ENCODE measurements at places on chromosomes 5 and 9.

DNA sequence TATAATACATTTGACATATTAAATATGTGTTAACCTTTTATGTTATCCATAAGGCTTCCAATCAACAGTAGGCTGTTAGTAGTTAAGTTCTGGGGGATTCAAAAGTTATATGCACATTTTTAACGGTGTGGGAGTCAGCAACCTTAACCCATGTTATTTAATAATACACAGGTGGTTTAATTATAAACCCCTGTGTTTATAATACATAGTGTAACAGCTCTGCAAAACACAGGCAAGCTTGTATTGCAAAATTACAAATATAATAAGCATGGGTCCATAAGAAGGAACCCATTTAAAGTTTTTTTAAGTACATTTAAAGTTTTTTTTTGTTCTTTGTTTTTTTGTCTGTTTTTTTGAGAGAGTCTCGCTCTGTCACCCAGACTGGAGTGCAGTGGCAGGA lies 14.5 kb upstream of the RAD23B start:
- DNase-seq = no peak

GRCh38 chr9:136616948-136617695 lies 45.6 kb upstream of the EGFL7 start:
- DNase-seq = no peak

GRCh38 chr5:8418049-8418426 lies 549.1 kb downstream of the MTRR start:
- DNase-seq = no peak

DNA sequence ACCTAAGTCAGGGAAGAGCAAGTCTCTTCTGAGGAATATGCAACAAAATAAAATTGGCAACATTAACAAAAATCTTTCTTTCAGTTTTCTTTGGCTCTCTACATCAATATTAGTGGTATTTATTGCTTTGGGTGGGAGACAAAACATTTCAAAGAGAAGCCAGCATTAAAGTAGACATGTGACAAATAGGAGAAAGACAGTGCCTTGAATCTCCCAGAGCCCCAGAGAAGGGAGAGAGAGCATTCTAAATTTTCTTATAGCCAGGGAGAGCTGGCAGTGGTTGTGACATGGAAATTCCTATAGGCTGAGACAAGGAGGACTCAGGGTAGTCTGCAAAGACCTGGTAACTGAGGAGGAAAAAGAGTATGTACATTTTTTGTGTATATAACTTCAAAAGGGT lies 79.4 kb upstream of the NREP start:
- no peak for DNase-seq

GRCh38 chr9:120951960-120952618 lies 25.5 kb upstream of the TRAF1 start:
- DNase-seq = no peak

- no peak for DNase-seq
Measured at GRCh38 chr5:1412163-1412562, 33.1 kb downstream of the SLC6A3 start.

GRCh38 chr9:70557661-70558369 lies 143.4 kb upstream of the KLF9 start:
- DNase-seq = no peak

- DNase-seq = peak; percentile 25
Measured at GRCh38 chr9:116767219-116767618, 80.1 kb downstream of the TRIM32 start.

DNA sequence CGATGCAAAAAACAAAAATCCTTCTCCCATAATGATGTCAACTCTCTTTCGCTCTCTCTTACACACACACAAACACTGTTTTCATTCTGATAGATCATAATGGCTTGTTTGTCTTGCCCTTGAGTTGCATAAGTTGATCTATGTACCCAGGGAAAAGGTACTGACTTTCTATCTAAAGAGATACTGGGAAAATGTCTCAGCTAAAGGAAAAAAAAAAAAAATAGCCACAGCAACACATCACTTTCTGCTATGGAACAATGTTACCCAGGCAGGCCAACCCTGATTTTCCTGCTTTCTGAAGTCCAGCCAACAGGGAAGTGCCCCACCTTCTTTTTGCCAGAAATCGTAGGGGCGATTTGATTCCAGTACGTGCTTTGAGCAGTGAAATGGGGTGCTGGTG lies 212.6 kb upstream of the ACTBL2 start:
- DNase-seq = no peak

DNA sequence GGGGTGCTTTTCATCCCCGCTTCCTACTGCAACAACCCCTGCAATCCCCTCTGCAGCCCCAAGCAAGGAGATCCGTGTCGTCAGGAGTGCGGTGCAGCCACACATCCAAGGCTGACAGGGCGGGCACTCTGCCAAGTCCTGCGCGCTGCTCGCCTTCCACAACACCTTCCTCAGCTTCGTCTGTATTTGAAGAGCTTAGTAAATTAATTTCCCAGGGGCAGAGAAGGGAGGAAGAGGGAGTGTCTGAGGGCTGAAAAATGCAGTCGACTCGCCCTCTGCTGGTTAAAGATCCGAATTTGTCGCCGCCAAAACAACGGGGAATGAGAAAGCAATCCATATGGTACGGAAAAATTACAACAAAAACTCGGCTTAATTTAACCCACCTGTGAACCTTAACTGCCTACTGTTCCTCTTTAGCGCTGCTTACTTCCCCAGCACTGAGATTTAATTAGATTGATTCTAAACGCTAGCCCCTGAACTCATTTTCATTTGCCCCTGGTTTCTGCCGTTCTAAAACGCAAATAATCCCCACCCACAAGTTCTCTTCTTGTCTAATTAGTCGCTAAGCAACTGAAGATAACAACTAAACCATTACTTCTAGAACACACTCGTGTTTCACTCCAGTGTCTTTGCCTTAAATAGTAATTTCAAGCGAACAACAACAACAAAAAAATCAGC lies 10.9 kb upstream of the PCDHB1 start:
- peak; percentile 80 for DNase-seq
